Activated CD4-positive, alpha-beta T cell treated with anti-CD3 and anti-CD28 coated beads, Interleukin-2, Interleukin-4, amounts not matched to agents 100 ng/mL and 50 ng/mL, durations not matched to agents 16 hours and 8 hours (primary cell): ENCODE measurements at places on chromosomes 4 and X.
A peak's percentile ranks its signal among the peaks of the same experiment; 100 is the strongest.

GRCh38 chr4:74615411-74615810 lies 170.5 kb downstream of the AREG start:
- no peak for DNase-seq

DNA sequence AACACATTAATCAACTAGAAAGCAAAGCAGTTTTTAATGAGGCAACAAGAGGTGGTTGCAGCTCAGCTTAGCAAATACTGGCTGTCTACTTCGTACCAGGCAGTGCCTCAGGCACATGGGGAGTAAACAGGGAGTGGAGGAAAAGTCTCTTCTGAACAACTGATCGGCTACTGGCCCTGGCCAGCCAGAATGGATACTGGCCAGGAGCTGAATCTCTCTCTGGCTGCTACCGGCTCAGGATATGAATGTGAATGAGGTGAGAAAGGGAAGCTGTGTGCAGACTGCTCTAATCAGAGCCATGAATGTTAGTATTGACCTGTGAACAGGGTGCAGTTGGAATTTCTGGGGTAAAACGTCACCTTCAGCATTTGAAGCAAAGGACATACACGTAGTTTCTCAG lies 77.3 kb downstream of the STK32B start:
- no peak for DNase-seq

- no peak for DNase-seq
These were observed 24.9 kb upstream of the ZDHHC15 start for GRCh38 chrX:75547783-75548182.

- DNase-seq = peak; percentile 0
These were observed 11.9 kb upstream of the TRIML1 start for GRCh38 chr4:188127214-188127874.

GRCh38 chr4:120971884-120972283 lies 49.4 kb upstream of the PRDM5 start:
- no peak for DNase-seq

GRCh38 chrX:1884446-1884845 lies 269.6 kb downstream of the ASMT start:
- DNase-seq = no peak

DNA sequence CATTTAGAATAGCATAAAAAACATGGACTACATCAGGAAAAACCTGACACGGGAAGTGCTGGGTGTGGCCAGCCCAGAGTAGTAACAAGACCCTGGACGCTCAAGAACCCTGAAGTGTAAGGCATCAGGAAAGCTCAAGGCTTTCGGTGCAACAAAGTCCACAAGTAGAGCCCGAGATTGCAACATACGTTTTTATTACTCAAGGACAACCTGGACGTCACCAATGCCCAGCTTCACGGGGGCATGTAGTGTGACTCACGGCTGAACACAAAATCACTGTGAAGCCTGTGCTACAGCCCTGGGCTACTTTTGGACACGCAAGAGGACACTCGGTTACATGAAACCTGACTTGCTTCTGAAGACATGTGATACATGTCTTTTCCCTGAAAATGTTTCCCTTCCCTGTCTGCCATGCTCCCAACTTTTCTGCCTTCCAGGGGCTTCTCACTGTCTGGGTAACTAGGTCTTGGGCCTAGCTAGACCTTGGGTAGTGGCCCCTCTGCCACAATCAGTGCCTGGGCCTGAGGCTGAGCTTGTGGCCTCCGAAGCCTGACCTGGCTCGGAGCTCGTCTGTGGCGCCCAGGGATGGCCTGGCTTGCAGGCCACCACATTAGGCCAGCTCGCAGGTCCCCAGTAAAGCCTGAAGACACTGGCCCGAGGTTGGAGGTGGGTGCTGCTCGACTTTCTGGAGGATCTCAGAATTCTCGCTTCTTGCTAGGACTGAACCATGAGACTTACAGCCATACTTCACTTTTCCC lies 9.2 kb downstream of the IRAK1 start:
- no peak for DNase-seq

DNA sequence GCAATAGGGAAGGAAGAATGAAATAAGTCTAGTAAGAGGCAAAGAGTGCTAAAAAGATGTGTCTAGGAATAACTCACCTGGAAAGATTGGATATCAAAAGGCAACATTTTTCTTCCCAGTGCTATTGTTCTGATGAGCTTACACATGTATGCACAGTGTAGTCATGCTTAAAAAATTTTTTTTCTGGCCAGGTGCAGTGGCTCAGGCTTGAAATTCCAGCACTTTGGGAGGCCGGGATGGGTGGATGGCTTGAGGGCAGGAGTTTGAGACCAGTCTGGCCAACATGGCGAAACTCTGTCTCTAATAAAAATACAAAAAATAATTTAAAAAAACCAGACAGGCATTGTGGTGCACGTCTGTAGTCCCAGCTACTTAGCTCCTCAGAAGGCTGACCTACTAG lies 795.8 kb upstream of the IGFBP7 start:
- no peak for DNase-seq

GRCh38 chr4:73704314-73705055 lies 35.9 kb upstream of the CXCL8 start:
- DNase-seq = peak; percentile 67

GRCh38 chr4:139795527-139796314 lies 130.1 kb downstream of the MGST2 start:
- no peak for DNase-seq

DNA sequence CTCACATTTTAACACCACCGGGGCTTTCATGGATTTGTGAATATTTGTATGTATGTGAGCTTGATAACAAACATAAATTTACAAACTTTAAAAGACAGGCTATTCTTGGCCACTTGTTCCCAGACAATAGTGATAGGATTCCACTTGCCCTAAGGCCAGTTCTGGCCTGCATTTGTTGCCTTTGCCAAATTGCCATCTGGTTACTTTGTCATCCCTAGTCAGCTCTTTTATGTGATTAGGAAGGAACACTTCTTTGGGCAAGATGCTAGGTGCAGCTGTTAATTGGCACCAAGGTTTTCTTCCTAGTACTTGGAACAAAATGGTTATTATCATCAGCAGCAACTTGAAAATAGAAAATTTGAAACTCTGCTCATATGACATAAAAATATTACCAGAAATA lies 63.3 kb downstream of the CCSER1 start:
- DNase-seq = no peak

- DNase-seq = no peak
These were observed 34.5 kb downstream of the STBD1 start for GRCh38 chr4:76341063-76341462.

GRCh38 chrX:80430826-80431504 lies 10.7 kb downstream of the TENT5D start:
- DNase-seq = peak; percentile 24
